ENCODE measurements at places on chromosomes 5 and 9.

- peak; percentile 34 for DNase-seq
Measured at GRCh38 chr9:18824095-18824666, 208.8 kb downstream of the SAXO1 start.

DNA sequence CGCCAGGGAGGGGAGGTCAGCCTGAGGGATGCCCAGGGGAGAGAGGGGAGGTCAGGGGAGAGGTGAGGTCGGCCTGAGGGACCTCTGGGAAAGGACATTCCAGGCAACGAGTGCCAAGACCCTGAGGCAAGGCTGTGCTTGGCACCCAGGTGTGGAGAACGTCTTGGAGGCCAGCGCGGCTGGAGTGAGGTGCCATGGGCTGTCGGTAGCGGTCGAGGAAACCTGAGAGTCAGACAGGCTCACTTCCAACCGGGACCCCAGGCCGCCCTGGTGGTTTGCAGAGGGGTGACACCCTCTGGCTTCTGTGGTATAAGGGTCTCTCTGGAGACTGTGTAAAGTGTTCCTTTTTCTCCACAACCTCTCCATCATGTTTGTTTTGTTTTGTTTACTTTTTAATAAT lies 82.9 kb downstream of the CACNA1B start:
- DNase-seq, result no peak

- no peak for DNase-seq
Measured at GRCh38 chr9:34267660-34268059, 61.4 kb downstream of the KIF24 start.

GRCh38 chr5:178394074-178394473 lies 161.5 kb upstream of the PHYKPL start:
- DNase-seq, result no peak

DNA sequence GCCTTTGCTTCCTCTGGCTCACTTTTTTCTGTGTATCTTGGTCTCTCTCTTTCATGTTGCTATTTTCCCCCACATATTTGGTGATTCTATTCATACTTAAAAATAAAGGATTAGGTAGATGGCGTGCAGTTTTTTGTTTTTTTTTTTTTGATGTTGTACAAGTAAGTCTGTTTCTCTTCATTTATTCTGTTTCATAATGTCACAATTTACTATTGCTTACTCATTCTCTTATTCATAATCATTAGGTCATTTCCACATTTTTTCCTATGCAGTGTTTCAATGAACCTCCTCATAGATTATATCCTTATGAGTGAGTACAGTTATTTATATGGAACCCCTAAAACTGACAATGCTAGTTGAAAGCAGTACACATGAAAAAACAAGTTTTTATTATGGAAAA lies 136.3 kb downstream of the APBA1 start:
- no peak for DNase-seq

DNA sequence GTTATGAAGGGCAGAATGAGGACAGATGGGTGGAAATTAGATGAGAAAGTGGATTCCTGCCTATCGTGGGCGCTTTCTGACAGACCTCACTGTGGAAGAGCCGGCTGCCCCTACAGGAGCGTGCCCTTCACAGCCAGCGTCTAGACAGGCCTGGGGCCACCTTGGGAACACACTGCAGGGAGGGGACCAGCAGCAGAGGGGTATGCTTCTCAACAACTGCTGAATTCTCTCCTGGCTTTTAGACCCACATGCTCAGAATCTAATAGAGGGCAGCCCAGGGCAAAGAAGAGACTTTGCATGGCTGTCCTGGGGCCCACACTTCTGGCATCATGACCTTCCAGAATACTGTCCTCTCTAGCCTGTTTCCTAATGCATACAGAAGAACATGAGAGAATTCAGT lies 2.1 kb upstream of the SEMA4D start:
- DNase-seq, result no peak

DNA sequence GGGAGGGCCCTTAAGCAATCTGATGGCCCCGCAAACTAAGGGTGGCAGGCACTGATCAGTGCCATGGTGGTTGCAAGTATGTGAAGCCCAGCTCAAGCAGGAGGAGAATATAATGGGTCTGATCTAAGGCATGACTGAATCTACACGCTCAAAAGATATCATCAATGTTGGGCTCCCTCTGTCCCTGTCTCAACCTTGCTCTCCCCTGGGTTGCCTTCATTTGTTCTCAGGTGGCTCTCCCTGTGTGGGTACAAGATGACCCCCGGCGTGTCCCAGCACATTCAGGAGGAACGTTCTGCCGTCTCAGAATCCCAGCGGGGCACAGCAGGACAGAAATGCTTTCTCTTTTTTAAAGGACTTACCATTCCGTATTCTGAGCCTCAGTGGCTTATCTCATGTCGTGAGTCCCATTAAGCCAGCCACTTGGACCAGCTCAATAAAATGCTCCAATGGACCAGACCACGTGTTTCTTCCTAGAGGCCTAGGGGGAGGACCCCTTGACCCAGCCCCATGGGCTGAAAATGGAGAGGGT lies 12.0 kb upstream of the RNF130 start:
- no peak for DNase-seq

GRCh38 chr9:38082446-38083287 lies 13.6 kb upstream of the SHB start:
- DNase-seq, result no peak

DNA sequence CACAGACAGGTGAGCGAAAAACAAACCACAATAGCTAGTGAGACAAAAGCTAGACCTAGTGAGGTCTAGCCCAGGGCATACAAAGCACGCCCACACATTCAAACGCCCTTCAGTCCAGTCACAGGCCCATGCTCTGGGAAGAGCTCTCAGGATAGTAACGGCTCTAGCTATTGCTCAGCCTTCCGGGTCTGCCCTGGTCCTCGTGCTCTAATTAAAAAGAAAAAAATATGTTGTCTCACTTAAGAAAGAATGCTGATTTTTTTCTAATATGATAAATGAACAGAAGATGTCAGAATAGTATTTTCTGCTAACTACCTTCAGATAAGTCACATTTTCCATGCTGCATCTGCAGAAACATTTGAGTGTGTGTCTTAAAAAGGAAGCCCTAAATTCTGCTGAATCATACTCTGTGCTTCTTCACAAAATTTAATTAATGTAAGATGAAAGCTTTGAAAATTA lies 94.5 kb downstream of the PLPP1 start:
- DNase-seq, result no peak

- no peak for DNase-seq
Measured at GRCh38 chr5:103668281-103668680, 105.7 kb upstream of the NUDT12 start.

- DNase-seq, result no peak
Measured at GRCh38 chr9:126386088-126386487, 59.5 kb downstream of the MVB12B start.

GRCh38 chr5:142982821-142983200 lies 212.6 kb downstream of the ARHGAP26 start:
- no peak for DNase-seq

GRCh38 chr5:154258531-154259217 lies 68.1 kb downstream of the GALNT10 start:
- DNase-seq, result no peak

GRCh38 chr9:109953813-109954497 lies 174.0 kb downstream of the PALM2AKAP2 start:
- no peak for DNase-seq

GRCh38 chr9:124124729-124125650 lies 113.4 kb downstream of the LHX2 start:
- no peak for DNase-seq

DNA sequence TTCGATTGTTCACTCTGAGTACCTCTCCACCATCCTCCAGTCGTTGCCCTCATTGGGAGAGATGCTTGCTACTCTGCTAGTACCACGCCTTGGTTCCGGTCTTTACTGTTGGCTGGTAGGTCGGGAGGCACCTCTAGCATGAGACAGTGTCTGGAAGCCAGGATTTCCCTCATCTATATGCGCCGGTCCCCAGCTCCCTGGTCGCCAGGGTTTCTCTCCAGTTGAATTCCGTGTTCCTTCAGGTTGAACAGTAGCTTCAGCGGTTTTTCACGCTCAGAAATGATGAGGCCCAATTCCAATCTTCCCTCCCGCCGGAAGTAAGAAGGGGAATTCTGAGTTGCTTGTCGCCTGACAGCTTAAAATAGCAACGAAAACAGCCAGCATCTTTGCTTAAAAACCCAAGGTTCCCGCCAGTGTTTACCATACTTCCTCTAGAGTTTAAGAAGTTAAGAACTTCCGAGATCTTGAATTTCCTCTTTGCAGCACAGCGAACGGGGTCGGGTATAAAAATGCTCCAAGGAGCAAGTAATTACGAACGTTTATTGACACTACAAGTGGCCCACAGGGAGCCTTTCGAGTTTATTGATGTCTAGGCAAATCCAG lies 1.3 kb upstream of the ST8SIA4 start:
- no peak for DNase-seq

DNA sequence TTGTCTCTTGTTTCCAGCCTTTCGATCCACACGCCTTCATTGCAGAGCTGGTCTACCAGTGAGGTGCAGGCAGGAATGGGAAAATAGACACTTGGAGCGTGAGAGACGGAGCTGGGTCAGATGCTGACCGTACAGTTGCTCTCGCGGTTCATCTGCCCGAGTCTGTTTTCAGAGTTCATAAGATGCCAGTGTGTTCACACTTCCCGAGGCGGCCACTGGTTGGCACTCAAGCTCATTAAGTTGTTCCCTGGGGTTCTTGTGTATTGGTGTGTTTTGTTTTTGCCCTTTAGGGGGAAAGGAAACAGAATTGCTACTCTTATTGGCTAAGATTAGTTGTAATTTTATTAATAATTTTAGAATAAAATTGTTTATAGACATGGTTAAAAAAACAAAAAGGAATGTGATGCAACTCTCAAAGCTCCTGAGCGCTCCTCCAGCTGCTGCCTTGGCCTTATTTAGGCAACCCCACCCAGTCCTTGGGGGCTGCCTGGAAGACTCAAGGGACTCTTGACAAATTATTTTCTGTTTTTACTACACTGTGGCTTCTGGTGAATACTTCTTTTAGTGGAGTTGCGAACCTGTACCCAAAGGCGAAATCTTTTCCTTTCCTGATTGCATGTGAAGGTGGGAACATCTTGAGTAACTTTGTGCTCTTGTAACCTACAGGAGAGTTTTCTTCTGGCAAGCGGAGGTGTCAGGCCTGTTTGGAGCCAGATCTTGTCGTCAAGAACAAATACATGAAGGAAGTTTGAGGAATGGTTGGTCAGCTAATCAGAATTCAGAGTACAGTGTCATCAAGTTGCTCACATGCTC lies 146.1 kb downstream of the MAST4 start:
- DNase-seq, result no peak

DNA sequence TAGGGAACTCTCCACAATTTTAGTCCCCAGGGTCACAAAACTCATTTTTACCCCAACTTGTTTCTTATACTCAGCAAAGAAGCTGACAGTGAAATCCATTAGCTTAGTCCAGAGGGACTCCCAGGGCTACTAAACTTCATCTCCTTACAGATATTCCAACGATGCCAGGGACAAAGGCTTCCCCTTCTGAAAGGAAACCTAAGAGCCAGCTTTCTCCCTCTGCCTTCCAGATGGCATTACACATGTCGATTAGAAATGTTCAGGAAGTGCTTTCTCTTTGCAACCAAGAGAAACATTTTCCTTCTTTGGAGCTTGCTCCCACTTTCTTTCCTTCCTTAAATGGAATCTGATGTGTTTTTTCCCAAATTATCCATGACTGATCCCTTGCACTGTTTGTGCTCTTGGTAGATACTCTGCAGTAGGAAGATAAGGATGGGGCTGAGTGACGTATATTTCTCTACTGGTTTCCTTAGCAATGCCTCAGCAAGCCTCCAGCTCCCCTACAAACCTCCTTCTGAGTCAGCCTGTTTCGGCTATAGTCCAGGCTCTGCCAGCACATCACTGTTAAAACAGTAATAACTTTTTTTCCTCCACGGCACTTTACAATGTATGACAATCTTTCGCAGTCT lies 43.0 kb upstream of the HTR4 start:
- DNase-seq, result no peak

GRCh38 chr5:135307143-135307903 lies 91.7 kb downstream of the MACROH2A1 start:
- no peak for DNase-seq

DNA sequence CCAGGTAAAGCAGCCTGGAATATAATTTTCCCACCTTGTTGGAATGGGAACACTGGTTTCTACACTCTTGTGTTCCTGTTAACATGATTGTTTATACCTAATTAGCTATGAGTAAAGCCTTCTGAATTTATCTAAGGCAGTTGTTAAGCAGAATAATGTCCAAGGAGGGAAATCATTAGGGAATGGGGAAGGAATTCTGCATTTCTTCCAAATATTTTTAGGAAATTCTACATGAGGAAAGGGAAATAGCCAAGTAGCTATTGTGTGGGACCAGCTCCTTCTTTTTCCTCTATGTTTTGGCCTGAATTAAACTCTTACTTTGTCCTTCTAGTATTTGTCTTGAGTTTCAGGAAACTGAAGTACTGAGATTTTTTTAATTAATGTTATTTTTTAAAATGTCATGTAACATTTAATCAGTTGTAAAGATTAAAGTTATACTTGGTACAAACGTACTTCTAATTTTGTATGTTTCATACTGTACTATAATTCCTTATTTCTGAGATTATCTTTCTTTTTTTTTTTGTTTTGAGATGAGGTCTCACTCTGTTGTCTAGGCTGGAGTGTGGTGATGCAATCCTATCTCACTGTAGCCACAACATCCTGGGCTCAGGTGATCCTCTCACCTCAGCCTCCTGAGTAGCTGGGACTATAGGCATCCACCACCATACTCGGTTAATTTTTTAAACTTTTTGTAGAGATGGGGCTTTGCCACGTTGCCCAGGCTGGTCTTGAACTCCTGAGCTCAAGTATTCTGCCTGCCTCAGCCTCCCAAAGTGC lies 28.5 kb downstream of the ANKDD1B start:
- DNase-seq, result no peak

- DNase-seq, result no peak
Measured at GRCh38 chr9:116264361-116264760, 110.8 kb downstream of the PAPPA start.

- DNase-seq, result no peak
Measured at GRCh38 chr5:14640765-14641164, 23.8 kb upstream of the OTULIN start.

- DNase-seq, result no peak
Measured at GRCh38 chr9:116697362-116697761, 10.3 kb downstream of the TRIM32 start.

- no peak for DNase-seq
Measured at GRCh38 chr5:111384220-111384619, 128.1 kb downstream of the STARD4 start.

DNA sequence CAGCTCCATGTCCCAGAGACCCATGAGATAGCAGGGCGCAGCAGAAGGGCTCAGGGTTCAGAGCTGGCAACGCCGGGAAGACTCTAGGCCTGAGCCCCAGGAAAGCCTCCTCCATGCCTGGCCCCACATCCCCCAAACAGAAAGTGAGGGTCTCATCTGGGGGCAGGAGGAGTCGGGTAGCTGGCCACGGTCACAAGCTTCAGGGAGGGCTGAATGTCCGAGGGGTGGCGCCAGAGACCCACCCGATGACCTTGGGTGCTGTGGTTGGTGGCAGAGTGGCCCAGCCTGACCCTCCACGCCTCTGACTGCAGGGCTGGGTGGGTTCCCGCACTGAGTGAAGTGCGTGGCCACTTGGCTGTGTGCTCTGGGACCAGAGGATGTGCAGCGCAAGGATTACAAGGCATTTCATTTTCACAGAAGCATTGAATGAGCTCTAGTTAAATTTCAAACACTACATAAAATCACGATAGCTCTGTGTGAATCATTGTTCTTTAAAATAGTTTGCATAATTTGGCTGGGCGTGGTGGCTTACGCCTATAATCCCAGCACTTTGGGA lies 3.0 kb downstream of the C8G start:
- DNase-seq, result no peak
